D721Med (cell line): ENCODE measurements at places on chromosomes 3 and 15.

DNA sequence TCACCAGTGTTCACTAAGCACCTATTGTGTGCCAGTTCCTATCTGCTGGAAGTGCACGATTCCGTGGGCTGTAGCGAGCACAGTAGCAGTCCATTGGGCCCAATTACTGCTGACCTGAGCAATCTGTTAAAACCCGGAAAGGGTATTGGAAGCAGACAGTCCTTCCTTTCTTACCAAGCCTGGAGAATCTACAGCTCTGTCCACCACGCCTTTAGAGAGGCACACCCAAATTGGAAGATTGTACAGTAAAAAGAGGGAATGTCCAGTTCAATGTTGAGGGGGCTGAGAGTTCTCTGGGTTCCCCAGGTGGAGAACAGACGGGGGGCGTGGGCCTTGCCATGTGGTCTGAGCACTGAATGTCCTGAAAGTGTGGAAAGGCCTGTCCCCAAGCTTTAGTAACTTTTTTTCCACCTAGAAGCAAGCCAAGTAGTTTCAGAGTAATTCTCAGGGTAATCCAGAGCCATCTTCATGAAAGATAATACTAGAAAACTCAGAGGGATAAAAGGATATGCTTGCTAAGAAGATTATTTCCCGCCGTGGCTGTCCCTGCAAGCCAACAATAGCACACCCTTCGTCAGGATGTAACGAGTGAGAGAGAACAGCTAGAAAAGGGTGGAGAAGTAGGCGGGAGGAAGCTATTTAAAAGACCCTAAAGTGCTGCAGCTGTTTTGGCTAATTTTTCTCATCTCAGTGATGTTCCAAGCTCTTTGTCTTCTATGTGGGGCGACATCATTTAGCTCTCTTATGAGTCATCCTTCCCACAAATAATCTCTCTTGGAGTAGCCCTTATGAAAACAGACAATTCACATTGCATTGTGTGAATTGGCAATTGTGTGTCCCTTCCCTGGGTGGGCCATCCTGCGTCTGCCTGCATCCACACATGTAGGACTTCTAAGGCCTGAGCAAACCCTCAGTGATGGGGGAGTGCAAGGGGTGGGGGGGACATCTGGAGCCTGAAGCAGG is 181.0 kb downstream of the ATG7 start:
- DNase-seq = peak; percentile 34

GRCh38 chr15:80777137-80777536 is 2.0 kb upstream of the CEMIP start:
- DNase-seq = no peak

DNA sequence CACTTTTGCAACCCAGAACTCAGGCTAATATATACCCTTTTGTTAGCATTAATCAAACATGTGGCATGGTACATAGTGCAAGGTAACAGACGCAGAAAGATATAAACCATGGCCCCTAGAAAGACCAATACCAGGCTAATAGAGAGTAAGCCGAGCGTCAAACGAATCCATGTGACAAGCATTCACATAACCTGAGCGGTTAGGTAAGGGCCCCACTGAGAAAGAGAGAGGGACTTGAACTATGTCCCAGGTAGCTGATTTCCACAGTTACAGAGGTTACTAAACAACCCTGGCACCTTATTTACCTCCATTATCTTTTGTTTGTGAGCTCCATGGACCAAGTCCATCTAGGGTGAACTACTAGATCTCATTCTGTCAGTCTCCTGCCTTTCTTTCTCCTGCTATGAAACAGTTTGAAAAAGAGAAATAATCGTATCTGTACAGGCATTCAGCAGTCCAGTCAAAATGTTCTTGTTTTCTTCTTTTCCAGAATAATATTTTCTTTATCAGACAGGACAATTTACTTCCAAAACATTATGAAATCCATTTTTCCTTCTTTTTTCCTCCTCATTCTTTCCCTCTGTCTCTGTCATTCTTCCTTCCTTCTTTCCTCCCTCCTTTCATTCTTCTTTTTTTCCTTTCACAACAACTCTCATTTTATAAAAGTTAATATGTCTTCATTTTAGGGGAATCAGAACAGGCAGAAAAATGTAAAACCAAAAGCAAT is 30.5 kb upstream of the TNFSF10 start:
- DNase-seq = no peak

DNA sequence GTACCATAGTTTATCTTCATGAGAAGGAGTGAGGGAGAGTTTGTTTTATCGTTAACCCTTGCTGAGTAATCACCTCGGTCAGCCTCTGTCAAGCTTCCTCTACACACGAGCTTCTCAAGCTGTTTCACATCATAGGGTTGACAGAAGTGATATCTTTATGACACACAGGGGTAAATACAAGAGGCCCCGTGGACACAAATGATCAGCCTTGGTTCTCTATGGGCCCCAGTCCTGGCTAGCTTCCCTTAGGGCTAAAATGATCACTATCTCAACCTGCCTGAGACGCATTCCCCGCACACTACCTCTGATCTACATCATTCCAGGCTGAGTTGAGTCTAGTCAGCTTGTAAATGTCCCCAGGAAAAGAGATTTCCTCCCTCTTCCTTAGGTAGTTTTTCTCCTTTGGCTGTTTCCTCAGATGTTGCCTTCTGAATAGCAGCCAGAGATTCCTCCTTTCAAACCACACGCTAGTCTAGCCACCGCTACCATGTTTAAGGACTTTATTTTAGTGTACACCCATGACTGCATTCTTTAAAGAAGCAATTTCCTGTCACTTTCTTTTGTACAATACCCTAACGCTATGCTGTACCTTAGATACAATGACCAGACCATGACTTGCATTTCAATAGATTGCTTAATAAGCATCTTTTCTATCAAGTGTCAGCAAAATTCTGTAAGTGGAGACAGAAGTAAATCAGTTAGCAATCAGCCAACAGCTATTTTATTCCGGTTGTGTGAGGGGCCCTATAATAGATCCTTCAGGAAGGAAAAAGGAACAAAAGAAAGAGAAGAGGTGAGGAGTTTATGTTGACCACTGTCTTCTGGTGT is 35.1 kb upstream of the PPARG start:
- DNase-seq = no peak

- no peak for DNase-seq
Measured at GRCh38 chr3:31174079-31174478, 279.6 kb upstream of the GADL1 start.

- no peak for DNase-seq
Measured at GRCh38 chr15:92112180-92112579, 258.7 kb downstream of the SLCO3A1 start.

- no peak for DNase-seq
Measured at GRCh38 chr15:99143242-99143641, 38.4 kb downstream of the SYNM start.

DNA sequence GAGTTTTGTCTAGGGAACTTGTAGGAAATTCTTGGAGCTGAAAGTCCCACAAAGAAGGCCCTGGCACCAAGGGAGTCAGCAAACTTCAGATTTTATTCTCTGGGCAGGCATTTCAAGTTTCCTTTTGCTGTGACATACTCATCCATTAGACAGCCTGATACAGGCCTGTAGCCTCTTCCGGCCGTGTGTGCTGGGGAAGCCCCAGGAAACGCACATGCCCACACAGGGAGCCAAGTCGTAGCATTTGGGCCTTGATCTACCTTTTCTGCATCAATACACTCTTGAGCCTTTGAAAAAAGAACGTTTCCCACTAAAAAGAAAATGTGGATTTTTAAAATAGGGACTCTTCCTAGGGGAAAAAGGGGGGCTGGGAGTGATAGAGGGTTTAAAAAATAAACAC is 15.0 kb downstream of the TIGIT start:
- DNase-seq = no peak

GRCh38 chr15:29569533-29570092 is 252.7 kb downstream of the TJP1 start:
- DNase-seq = no peak

DNA sequence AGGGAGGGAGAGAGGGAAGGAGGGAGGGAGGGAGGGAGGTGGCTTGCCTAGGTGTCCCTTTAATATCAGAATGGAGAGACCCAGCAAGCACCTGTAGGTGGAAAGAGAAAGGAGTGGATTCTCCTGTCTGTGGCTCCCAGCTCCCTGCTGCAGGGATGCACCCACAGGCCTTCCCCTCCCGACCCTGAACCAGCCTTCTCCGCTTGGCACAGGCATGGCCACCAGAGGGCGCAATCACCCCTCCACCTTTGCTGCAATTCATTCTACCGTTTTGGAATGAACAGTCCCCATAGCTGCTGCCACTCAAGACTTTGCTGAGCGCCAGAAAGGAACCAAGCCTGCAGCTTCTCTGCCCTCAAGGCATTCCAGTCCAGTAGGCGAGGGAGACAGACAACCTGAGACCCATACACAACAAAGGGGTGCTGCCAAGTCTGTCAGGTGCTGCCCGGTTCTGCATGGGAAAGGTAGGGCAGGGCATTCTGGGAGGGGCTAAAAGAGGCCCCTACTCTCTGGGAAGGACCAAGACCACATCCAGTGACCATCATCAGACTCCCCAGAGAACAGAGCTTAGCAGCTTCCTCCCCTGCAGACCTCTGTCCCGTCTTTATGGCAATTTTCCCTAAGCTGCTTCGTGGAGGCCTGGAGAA is 4.9 kb downstream of the TLR9 start:
- DNase-seq = peak; percentile 94

GRCh38 chr3:122305818-122306621 is 19.0 kb upstream of the CSTA start:
- no peak for DNase-seq

- no peak for DNase-seq
Measured at GRCh38 chr3:129211345-129211744, 27.6 kb upstream of the CNBP start.

GRCh38 chr15:51496246-51496645 is 126.3 kb downstream of the DMXL2 start:
- no peak for DNase-seq

DNA sequence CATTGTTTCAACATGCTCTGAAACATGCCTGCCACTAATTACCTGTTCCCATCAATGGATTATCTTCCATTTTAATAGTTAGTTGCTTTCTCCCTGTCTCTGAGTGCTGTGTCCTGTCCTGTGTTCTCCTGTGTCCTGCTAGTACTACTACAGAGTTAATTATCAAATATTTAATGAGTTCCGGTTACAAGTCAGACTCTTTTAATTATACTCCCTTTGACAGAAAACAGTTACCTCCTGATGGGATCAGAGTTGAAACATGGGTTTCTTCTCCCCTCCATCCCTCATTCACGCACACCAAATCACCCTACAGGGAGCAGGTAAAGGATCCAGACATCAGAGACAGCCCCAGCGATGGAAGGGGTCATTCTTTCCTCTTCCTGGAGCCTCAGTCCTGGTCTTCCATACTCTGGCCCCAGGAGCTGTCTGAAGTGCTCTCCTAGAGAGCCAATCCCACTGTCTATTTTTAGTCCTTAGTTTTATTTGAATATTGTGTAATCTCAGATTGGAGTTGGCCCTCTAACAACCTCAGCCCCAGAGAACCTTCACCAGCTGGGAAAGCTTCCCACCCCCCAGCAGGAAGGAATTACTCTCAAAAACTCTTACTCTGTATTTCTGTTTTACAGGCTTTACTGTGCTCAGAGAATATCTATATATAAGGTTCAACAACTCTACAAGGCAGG is 137.0 kb upstream of the C2CD4B start:
- no peak for DNase-seq

DNA sequence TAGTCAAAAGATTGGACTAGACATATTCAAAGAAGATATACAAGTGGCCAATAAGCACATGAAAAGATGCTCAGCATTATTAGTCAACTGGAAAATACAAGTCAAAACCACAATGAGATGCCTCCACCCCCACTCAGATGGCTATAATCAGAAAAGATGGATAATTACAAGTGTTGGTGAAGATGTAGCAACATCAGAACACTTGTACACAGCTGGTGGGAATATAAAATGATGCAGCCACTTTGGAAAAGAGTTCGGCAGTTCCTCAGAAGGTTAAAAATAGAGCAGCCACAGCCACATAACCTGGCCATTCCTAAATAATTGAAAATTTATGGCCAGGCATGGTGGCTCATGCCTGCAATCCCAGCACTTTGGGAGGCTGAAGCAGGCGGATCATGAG is 38.4 kb downstream of the HEG1 start:
- DNase-seq = no peak

GRCh38 chr3:71307991-71308697 is 275.4 kb downstream of the FOXP1 start:
- DNase-seq = no peak

DNA sequence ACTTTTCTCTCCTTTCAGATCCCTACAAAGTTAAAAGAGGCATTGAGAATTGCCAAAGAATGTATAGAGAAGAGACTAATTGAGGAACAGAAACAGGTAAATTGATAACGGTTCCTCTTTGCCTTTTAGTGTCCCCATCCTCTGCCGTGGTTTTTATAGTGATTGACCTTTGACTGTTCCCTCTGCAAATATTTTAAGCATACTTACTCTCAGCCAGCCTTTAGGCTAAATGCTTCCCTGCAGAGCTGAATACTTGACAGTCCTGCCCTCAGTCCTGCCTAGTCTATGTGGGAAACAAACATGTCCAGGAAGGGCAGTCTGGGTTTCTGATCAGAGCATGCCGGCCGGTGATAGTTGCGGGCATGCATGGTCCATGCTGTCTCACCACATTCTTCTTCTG is 24.7 kb downstream of the PDHB start:
- DNase-seq = no peak

- no peak for DNase-seq
Measured at GRCh38 chr15:70788114-70789049, 25.0 kb upstream of the UACA start.

DNA sequence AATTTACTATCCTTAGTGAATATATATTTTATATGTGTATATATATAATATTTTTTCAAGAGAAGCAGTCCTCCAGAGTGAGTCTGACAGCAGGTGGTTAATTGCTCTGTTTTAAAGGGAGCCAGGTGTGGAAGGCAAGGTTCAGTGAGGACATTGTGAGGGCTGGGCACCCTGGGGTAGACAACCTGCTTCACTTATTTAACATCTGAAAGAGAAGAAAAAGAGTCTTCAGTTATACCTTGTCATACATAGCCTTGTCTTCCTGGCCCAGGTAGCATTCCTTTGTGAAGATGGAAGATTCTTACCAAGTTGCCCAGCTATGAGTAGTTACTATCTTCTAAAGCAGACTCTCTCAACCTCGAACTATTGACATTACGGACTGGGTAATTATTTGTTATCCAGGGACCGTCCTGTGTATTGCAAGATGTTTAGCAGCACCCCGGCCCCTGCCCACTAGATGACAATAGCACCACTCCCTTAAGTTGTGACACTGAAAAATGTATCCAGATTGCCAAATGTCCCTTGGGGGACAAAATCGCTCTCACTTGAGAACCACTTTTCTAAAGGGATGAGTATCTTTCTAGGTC is 336.0 kb upstream of the TRIM42 start:
- DNase-seq = no peak

GRCh38 chr3:181839039-181839915 is 127.6 kb downstream of the SOX2 start:
- DNase-seq = no peak

DNA sequence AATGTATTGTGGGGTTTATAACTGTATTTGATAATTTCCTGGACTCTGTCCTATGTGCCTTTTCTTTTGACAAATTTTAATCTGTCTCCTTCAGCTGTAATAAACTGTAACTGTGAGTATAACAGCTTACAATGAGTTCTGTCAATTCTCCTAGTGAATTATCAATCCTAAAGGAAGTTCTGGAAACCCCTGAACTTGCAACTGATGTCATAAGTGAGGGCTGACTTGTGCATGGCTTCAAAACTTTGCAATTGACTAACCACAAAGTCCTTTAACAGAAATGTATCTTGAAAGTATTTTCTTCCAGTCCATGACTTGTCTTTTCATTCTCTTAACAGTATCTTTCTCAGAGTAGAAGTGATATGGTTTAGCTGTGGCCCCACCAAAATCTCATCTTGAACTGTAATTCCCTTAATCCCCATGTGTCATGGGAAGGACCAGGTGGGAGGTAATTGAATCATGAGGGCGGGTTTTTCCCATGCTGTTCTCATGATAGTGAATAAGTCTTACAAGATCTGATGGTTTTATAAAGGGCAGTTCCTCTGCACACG is 108.3 kb downstream of the TFDP2 start:
- DNase-seq = no peak
